ENCODE measurements at places on chromosomes 3 and 15.

DNA sequence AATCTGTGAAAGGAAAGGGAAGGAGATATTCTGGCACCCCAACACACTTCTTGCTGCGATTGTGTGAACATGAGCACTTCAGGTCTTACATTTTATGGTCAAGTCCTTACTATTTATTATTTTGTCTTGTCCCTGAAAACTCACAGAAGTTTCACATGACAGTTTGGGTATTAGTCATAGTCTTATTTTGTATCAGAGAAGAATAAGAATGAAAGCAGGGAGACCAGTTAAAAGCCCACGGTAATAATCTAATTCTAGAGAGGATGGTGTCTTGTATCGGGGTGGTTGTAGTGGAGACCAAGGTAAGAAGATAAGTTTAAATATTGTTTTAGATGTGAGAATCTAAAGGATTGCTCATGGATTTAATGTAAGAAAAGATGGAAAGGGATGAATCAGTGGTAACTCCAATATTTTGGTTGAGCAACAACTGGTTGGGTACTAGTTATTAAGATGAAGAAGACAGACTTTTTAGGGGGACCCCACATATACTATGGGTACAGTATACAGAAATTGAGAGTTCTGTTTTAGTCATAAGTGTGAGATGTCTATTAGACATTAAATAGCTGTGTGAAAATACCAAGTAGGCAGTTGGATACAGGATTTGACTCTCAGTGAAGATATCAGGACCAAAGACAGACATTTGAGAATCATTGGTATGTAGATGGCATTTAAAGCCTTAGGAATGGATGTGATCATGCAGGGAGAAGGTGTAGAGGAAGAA is 227.6 kb downstream of the MFSD1 start:
- DNase-seq, result no peak

- no peak for DNase-seq
Observed at GRCh38 chr3:47113669-47114365, 50.1 kb downstream of the SETD2 start.

DNA sequence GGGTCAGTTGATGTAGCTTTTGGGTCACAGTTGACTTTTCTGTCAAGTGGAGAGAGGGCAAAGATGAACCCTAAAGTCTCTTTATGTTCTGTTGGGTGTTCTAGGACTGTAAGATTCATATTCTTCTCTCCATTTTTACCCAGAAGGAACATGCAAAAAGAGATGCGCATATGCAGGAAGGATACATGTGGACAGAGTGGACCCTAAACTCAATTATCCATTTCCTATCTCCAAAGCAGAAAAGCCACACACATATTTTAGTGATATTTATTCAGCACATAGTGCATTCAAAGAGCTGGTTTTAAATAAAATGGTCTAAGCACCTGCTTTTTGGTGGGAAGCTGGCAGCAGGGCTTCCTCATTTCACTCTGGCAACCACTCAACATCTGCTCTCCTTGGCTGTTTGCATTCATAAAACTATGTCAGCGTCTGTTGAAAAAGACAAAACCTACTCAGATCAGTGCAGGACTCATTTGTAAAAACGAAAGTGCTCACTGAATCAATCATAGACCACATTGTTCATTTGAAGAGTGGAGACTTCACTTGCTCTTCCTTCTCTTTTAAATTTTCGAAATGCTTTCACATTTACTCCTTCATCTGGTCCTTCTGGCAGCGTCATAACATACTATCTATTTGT is 96.6 kb downstream of the SEMA6D start:
- DNase-seq, result no peak

DNA sequence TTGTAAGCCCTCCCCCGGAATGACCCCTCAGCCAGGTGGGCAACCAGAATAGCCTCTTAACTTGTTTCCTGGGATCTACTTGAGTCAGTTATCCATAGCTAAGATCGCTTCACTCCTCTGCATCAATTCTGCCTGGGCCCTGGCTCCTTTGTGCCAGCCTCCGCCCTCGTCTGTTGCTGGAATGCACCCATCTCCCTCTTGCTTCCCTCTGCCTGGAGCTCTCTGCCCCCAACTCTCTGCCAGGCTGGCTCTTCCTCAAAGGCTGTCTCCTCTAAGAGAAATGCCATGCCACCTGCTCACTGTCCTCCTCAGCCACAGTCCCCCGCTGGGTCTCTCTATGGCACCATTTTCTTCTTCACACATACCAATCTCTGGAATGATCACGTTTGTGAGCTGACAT is 240.8 kb downstream of the ADAMTS17 start:
- no peak for DNase-seq

DNA sequence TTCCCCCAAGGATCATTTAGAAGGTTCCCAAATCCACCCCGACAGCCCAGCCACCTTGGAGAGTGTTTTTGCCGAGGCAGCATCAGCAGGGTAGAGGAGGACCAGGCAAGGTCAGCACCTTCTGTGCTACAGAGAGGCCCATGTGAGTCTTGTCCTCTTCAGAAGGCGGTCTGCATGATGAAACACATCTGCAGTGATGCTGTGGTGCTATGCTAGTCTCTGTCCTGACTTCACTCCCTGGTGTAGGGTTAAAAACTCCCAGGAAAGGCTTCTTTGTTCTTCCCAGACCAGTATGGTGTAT is 87.9 kb downstream of the ITPR1 start:
- no peak for DNase-seq

GRCh38 chr15:69058830-69059556 is 44.5 kb downstream of the NOX5 start:
- DNase-seq, result peak; percentile 99

- no peak for DNase-seq
Observed at GRCh38 chr3:18477620-18478019, 52.5 kb upstream of the SATB1 start.

DNA sequence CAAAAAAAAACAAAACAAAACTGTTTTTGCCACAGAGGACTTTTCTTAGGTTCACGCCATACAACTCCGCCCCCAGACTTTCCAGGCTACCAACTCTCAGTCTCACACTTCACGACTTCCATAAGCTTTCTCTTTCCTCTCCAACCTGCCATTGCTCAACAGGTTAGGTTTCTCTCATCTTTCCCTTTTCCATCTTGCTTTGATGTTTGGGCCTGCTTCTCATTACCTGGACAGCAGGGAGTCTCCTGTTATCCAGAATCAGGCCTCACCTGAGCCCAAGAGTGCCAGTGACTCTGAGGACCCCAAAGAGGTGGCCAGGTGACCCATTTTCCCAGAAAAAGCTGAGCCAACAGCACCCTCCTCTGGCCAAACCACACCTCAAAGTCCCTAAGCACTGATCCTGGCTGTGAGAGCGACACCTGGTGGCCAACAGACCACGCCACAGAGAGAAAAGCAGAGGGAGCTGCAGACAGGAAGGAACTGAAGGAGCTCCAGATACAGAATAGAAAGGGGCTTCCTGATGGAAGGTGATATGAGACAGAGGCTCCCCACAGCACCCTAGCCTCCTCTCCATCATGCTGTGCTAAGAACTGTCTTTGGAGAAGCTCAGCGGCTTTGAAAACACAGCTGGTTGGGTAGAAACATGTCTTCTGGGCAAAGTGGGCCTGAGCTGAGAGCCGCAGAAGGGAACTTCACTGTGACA is 4.0 kb downstream of the CCDC51 start:
- DNase-seq, result peak; percentile 79
